ENCODE measurements at places on chromosomes 4 and X. TPM values are rescaled to one million over a fixed set of nuclear protein-coding genes. Genes with fewer than 3 reads are reported as not detected.

DNA sequence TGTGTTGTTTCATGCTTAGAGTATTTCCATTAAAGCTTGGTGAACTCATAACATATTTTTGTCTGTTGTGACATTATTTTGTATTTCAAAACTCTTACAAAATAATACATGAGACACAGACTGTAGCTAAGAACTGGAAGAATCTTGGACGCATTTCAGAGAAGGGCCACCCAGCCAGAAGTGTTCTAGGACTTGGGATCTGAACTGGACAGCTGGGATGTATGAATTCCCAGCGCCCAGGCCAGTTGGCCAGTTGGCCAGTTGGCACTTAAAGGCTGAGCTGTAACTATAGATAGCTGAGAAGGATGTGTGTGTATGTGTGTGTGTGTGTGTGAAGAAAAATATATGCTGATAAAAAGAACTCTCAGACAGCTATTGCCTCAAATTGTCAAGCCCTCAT is 193.4 kb upstream of the GPR101 start:
- DNase-seq = no peak

DNA sequence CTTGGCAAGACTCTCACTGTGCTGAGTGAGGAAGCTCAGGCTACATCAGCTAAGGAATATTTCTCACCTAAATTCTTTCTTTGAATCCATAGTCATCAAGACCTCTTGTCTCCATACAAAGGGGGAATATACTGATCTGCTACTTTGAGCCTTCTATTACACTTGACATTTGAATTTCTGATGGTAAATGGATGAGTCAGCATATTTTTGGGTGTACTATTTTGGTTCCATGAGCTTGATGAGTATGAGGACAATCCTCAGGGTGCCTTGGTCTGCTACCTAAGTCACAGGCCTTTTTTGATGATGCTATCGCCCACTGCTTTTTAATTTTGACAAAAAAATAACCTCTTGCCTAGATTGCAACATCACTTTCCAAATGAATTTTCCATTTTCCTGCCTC is 415.7 kb downstream of the PPP1R2C start:
- no peak for DNase-seq

- no peak for DNase-seq
Observed at GRCh38 chr4:54837576-54838140, 179.9 kb downstream of the KIT start.

GRCh38 chr4:1019729-1020470 is 8.5 kb downstream of the FGFRL1 start:
- no peak for DNase-seq

DNA sequence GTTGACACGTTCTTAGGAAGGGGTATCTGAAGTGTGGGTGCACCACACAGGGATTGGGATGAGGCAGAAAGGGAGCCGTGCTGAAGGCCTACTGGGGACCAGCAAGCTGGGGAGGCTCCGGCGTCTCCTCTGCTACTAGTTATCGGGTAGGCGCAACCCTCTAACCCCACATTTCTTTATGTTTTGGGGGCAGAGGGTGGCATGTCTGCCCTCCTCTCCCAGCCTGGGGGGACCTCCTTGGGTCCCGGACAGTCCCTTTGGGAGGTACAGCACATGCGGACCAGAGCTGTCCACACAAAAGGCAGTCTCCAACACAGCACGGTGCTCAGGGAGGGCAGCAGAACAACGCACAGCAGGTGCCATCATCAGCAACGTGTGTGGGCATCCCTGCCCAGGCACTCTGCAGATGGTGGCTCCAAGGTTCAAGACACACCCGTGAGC is 33.2 kb downstream of the WDR1 start:
- DNase-seq = no peak

LIN54 gene
- total RNA-seq = 16.9 TPM

BMX gene
- total RNA-seq = 208 TPM

HSD17B13 gene
- not detected for total RNA-seq

XAGE2 gene
- total RNA-seq = not detected

VCX3A gene
- not detected for total RNA-seq

VCX gene
- total RNA-seq = not detected

MMGT1 gene
- total RNA-seq = 5.8 TPM

SGMS2 gene
- total RNA-seq = 66.9 TPM

IL2 gene
- not detected for total RNA-seq

RAB39B gene
- 0.14 TPM for total RNA-seq
